ENCODE measurements at places on chromosomes 2 and 18.

GRCh38 chr2:181190711-181191110 is 210.3 kb downstream of the UBE2E3 start:
- peak; percentile 62 for DNase-seq

DNA sequence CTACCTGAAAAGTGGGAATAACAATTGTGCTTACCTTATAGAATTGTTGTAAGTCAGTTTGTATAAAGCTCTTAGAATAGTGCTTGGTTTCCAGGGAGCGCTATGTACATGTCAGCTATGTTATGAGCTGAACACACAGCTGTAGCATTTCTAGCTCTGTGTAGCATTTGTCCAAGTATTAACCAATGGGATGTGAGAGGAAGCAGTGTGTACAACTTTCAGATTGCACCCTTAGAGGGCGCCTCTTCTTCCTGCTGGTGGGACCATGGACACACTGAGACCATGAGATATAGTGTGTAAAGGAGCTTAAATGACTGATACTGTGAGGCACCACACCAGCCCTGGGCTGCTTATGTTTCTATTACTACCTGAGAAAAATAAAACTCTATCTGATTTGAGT is 380.2 kb downstream of the LNPK start:
- no peak for DNase-seq

- no peak for DNase-seq
Observed at GRCh38 chr2:290090-290722, 2.3 kb upstream of the ALKAL2 start.

DNA sequence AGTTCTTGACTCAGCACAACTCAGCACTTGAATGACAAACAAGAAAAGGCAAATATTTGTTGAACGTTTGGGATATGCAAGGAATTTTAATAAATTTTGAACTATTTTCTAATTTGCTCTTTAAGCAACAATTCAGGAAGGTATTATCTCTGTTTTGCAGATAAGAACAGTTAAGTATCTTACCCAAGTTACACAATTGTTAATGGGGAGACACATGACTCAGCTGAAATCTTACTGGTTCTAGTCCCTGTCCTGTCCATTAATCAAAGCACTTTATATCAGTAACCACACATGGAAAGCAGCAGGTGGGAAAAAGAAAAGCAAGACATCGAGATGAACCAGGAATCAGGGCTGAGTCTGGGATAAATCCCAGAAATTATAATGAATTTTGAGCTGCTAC is 493.9 kb upstream of the PIK3C3 start:
- DNase-seq: no peak

- no peak for DNase-seq
Observed at GRCh38 chr2:104975371-104975770, 62.5 kb upstream of the MRPS9 start.

- DNase-seq: no peak
Observed at GRCh38 chr18:77442393-77442792, 192.7 kb downstream of the GALR1 start.

DNA sequence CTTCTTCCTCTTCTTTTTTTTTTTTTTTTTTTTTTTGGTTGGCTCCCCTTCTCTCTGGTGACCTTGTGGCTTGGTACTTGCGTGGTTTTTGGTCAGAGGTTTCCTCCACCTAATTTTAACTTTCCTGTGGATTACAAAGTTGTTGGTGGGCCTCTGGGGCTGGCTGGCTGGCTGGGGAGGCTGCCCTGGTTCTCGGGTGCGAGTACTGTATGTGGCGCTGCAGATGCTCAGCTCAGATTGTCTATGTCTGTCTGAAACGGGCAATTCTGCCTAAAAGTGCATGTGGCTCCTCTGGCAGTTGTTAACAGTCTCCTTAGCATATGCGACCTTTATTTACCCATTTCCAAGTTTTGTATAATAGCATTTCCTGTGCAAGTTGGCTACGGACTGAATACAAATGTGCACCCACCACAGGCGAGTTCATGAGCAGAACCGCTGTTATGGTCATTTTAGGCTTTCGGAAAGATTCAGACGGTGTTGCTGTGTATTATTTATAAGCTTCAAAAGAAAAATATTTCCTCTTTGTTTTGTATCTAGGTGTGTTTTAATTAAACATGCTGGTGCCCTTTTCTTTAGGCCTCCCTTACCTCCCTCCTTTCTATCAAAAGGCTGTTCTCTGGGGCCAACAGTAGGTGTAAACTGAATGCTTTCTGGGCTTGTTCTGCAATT is 4.4 kb downstream of the TBR1 start:
- no peak for DNase-seq

DNA sequence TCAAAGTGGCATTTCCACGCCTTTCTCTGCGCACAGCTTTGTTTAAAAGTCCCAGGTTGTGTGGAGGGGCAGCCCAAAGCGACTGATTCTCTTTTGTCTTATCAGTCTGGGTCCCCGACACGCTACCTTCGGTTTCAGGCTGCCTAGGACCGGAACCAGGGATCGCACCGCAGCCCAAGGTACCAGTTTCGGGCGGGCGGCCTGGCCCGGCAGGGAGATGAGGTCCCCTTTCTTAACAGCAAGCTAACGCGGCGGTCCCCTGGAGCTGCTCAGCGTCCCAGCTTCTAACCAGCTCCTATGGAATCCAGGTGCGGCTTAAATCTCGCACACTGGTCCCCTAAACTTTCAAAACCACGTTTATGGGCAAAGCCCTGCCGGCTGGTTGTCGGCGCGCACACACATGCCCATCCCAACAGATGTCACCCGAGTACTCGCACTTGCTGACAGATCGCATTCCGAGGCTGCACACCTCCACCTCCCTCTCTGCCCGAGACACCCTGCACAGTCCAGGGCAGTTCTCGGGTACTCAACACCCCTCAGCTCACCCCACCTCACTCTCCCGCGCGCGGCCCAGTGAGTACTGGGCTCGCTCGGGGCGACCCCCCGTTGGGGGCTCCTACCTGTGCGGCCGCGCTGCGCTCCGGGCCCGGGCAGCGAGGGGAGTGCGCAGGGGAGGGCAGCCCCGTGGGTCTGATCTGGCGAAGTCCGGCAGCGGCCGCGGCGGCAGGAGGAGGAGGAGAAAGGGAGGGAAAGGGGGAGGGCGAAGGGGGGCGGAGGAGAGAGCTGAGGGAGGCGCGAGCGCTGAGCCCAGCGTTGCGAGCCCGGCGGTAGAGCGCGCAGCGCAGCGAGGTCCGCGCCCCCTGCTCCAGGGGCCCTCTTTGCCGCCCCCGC is at the start of gene EFEMP1:
Gene EFEMP1, minus strand, starts transcription at position 692 of the 891 bp plus-strand sequence. CDS start 1,342 bp downstream, outside the sequence.
- DNase-seq: peak; percentile 59

DNA sequence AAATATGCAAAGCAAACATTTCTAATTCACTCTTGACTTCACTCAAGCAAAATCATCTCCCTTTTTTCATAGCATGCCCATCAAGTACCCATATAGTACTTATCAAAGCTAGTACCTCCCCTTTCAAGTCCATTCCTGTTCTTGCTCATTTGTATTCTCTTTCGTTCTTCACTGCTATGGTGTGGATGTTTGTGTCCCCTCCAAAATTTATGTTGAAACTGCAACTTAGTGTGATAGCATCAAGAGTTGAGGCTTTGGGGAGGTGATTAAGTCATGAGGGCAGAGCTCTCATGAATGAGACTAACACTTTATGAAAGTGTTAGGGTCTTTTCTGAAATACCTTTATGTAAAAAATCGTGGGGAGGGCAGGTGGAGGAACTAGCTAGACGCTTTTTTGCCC is 52.9 kb downstream of the RNU4ATAC start:
- DNase-seq: no peak

GRCh38 chr18:35511428-35511827 is 13.7 kb upstream of the INO80C start:
- DNase-seq: no peak

DNA sequence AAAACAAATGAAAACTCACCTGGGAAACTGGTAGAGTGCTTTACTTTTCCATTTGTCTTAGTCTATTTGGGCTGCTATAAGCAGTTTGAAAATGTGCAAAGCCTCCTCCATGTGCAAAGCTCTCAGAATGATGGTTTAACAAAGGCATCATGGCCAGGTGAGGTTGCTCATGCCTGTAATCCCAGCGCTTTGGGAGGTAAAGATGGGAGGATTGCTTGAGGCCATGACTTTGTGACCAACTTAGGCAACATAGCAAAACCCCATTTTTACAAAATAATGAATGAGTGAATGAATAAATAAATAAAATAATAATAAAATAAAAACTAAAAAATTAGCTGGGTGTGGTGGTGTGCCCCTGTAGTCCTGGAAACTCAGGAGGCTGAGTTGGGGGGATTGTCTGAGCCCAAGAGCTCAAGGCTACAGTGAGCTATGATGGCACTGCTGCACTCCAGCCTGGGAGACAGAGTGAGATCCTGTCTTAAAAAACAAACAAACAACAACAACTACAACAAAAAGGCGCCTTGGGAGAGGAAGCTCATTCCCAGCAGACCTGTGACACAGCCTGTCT is 71.8 kb downstream of the MYCN start:
- no peak for DNase-seq

DNA sequence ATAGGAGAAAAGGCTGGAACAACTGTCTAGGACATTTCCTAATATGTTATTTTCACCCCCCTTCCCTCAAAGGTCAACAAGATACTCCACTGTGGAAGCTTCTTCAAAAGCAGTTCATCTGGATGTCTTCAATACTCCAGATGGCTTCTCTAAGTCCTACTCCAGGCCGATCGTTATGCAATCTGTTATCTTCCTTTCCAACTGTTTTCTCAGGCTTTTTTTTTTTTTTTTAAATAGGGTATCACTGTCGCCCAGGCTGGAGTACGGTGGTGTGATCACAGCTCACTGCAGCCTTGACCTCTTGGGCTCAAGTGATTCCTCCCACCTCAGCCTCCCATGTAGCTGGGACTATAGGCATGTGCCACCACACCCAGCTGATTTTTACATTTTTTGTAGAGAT is 26.3 kb downstream of the ATP8B1 start:
- peak; percentile 93 for DNase-seq

DNA sequence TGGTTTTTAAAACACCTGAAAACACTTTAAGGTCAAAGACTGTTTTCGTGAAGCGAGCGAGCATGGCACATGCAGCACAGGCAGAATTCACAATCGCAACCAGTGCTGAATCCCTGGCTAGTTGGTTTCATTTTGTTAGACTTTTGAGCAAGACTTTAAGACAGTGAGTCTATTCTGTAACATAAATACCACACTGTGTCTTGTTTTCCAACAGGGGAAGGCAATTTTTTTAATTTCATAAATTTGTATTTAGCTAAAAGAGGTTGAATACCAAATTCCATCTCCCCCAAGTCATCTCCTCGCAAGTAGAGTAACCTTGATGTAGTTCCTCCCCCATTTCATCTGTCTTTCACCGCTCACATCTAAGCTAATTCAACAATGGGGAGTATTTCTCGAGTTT is 1.4 kb downstream of the CERKL start:
- no peak for DNase-seq

DNA sequence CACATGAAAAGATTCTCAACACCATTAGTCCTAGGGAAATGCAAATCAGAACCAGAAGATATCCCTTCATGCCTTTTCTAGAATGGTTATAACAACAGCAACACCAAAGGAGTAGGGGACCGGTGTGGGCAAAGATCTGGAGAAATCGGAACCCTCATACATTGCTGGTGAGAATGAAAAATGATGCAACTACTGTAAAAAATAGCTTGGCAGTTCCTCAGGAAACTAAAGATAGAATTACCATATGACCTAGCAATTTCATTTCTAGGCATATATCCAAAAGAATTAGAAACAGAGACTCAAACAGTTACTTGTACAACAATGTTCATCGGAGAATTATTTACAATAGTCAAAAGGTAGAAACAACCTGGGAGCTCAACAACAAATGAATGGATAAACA is 29.2 kb upstream of the CDH7 start:
- peak; percentile 67 for DNase-seq

- DNase-seq: no peak
Observed at GRCh38 chr2:223641082-223641481, 38.9 kb upstream of the SCG2 start.

GRCh38 chr2:110790907-110791306 is 58.5 kb downstream of the ACOXL start:
- DNase-seq: no peak

GRCh38 chr2:14288016-14288415 is 344.5 kb upstream of the LRATD1 start:
- no peak for DNase-seq

DNA sequence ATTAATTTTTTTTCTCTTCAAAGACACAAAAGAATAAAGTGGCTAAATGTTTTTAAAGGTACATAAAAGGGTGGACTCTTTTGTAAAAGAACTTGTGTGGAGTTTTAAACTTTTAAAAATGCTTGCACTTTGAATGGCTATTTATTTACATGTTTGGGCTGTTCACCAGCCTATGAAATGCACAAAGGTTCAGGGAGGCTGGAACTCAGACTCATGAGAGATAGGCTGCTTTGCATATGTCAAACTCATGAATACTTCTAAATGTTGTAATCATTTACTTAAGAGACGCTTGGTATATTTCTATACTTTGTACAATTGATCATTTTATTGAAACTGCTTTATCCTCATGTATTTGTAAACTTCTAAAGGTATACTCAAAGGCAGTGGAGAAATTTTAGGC is 79.9 kb downstream of the ZEB2 start:
- DNase-seq: no peak

GRCh38 chr2:201256082-201256481 is 4.3 kb upstream of the CASP8 start:
- DNase-seq: no peak

- DNase-seq: no peak
Observed at GRCh38 chr2:199201539-199201938, 256.2 kb downstream of the SATB2 start.
